ENCODE measurements at places on chromosomes 11 and 22.

GRCh38 chr22:48579043-48579927, 1248.4 kb downstream of the BRD1 start:
- no peak for DNase-seq

- DNase-seq = no peak
Measured at GRCh38 chr22:49965091-49966040, 4.8 kb downstream of the PIM3 start.

GRCh38 chr11:9459667-9460321, 1.0 kb upstream of the ZNF143 start:
- no peak for DNase-seq

GRCh38 chr11:126391970-126392632, 36.6 kb downstream of the ST3GAL4 start:
- no peak for DNase-seq

- no peak for DNase-seq
Measured at GRCh38 chr11:44731685-44732430, 5.1 kb downstream of the TSPAN18 start.

DNA sequence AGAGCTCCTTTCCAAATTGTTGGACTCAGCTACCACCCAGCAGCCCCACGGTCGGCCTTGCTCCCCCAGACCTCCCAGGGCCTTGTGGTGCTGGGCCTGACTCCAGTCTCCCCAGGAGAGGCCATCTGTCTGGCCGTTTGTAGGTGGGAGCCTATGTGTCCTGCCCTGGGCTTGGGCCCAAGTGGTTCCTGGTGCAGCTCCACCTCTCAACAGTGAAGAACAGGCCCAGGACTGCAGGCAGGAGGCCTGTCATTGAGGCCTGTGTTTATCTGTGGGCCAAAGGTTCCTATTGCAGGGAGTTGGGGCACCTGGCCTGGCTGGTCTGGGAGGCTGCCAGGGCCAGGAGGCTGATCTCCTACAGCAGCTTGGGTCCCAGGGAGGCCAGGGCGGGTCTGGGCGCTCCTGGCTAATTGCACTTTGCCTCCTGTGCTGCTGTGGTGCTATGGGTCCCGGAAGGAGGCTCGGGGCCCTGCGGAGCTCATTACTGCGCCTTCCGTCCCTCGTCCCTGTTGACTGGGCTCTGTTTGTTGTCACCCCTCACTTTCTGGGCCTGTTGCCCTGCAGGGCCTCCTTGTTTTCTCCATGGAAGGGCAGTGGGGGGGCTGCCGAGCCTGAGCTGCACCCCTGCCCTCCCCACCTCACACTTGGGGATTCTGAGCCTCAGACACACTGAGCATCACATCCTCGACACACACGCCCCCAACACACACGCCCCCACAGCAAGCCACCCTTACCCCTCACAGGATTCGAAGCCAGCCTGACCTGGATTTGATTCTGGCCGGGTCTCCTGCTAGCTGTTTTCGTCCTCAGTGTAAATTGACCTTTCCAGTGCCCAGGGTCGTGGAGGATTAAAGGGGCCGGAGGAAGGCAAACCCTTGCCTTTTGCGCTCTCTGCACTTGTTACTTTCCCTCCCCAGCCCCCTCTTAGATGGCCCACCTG, 6.8 kb upstream of the OMP start:
- no peak for DNase-seq

- DNase-seq = no peak
Measured at GRCh38 chr11:78541537-78541936, 33.1 kb downstream of the NARS2 start.

GRCh38 chr11:2583605-2583958, 116.2 kb downstream of the KCNQ1OT1 start:
- DNase-seq = no peak

DNA sequence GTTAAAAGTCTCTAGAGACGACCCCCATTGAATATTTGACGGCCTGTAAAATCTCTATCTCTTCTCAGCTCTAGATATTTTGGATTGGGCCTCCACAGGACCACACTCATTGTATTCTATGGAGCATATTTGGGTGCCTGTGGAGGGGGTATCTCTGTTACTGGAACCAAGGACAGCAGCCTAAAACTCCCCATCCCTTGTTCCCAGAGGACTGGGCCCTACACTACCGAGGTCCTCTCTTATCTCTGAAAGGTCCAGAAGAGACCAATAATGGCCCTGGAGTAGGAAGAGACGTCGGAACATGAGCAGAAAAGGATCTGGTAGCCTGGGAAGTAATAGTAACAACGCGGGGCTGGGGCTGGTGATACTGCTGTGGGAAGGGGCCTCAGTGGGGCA, 542 bp downstream of the HPS4 start:
- DNase-seq = no peak

DNA sequence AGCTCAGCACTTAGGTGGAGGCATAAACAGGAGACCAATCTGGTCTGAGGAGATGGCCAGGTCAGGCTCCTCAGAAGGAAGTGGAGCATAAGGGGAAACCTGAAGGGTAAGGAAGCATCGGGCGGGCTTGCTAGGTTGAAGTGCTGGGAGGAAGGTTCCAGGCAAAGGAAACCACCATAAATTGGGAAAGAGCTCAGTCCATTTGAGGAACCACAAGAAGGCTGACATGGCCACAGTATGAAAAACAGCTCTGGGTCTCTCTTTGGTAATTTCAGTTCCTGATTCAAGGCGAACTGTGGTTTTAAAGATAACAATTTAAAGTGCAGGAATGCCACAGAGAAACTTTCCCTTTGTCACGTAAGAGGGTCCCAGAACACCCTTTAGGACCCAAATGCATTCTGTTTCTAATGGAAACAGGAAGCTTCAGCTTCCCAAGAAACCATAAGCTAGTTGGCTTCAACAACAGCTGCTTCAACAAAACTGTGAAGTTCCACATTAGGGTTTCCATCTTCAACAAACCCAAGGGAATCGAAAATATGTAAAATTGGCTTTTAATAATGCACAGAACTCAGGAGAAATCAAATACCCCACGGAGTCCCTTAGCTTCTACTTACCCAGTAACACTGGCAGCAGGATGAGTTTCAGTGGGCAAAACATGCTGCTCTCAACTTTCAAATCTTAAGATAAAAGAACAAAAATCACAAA, 10.4 kb downstream of the JAML start:
- DNase-seq = no peak

DNA sequence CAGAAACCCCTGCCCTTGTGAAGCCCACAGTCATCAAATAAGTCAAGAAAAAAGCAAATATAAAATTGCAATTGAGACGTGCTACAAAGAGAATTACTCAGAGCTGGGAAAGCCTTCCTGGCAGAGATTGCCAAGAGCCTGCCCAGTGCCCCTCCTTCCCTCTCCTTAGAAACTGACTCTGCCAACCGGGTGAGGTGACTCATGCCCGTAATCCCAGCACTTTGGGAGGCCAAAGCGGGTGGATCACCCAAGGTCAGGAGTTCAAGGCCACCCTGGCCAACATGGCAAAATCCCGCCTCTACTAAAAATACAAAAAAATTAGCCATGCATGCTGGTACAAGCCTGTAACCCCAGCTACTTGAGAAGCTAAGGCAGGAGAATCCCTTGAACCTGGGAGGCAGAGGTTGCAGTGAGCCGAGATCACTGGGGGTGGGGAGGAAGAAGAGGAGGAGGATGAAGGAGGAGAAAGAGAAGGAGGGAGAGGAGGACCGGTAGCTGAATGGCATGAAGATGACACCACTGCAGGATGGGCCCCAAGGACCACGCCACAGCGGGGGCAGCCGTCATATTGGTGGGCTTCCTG, 76.1 kb upstream of the RTL6 start:
- DNase-seq = no peak

- no peak for DNase-seq
Measured at GRCh38 chr11:122663056-122663740, 7.7 kb downstream of the UBASH3B start.

DNA sequence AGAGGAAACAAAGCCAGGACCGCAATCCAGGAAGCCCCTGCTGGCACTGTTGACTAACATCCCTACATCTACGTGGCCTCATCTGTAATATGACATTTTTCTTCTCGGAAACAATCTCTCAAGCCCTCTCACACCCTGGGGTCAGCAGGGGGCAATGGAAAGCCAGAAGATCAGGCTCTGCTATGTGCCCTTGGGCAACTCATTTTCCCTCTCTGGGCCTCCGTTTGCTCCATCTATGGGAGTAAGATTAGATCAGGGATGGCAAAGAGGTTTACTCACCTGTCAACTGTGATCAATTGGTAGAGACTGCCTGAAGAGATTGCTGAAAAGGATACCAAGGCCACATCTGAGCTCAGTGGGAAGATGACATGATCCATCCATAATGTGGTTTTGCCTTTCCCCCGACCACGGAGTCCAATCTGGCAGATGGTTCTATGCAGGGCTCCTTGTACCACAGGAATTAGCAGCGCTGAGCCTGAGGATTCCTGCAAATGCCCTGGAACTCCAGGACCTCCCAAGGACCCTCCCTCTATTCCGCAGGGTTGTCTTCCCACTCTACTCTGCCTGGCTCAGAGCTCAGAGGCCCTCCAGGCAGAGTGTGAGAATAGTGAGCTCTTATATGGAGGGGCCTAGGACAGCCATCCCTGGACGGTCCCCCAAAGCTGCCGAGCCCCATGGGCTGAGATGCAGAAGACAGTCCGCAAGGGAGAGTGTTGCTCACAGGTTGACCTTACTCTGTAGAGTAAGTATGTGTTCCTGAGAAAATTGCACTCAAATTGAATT, 66.1 kb downstream of the CHST1 start:
- no peak for DNase-seq

- DNase-seq = no peak
Measured at GRCh38 chr11:104784684-104785460, 113.4 kb downstream of the CASP12 start.
